ENCODE measurements at places on chromosomes 12 and 14. TPM values are rescaled to one million over a fixed set of nuclear protein-coding genes. Genes with fewer than 3 reads are reported as not detected.

DNA sequence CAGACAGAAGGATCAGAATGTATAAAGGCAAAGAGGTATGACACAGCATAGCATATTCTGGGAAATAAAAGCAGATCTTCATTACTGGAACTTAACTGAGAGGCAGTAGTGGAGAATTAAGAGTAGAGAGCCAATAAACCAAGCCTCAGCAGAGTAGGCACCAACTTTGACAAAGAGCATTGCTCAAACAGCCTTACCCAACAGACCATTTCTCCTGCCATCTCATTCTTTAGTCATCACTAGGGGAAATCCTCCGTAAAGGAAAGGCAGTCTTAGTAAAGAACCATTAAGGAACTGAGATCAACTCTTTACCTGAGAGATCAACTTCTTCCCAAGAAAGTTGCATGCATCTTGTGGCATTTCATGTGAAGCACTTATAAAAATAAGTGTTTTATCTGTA is 36.6 kb downstream of the SENP1 start:
- peaks cover 2% of the 10 kb centered on the region for H3K4me1 ChIP-seq
- DNase-seq = no peak
- no peak overlapping the region for H3K4me3 ChIP-seq

DNA sequence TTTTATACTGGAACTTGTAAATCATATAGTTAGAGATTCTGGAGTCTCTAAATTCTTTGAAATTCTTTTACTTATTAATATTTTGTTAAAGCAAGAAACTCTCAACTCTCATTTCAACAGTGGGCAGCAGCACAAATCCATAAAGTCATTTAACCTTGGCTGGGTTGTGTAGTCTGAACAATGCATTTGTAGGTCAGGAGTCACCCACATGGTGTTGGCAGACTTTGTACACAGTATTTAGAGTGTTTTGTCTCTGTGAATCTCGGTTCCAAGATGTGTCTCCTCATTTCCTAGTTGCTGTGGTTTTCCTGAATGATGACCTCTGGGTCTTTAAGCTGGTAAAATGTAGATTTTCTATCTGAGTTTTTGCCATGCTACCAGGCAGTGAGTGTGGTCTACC is 20.8 kb upstream of the STRAP start:
- peaks cover 13% of the 10 kb centered on the region for H3K27me3 ChIP-seq
- no peak overlapping the region for H3K27ac ChIP-seq
- H3K4me1 ChIP-seq = peaks cover 6% of the 10 kb centered on the region
- no peaks in the 10 kb centered on the region for H3K36me3 ChIP-seq
- H3K4me3 ChIP-seq = no peak overlapping the region

GRCh38 chr12:3376779-3377455 is 114.1 kb upstream of the PRMT8 start:
- no peak for DNase-seq
- no peaks in the 10 kb centered on the region for H3K36me3 ChIP-seq
- H3K4me3 ChIP-seq = no peak overlapping the region
- no peaks in the 10 kb centered on the region for H3K4me1 ChIP-seq
- H3K27ac ChIP-seq = no peak overlapping the region
- peaks cover 15% of the 10 kb centered on the region for H3K27me3 ChIP-seq

DNA sequence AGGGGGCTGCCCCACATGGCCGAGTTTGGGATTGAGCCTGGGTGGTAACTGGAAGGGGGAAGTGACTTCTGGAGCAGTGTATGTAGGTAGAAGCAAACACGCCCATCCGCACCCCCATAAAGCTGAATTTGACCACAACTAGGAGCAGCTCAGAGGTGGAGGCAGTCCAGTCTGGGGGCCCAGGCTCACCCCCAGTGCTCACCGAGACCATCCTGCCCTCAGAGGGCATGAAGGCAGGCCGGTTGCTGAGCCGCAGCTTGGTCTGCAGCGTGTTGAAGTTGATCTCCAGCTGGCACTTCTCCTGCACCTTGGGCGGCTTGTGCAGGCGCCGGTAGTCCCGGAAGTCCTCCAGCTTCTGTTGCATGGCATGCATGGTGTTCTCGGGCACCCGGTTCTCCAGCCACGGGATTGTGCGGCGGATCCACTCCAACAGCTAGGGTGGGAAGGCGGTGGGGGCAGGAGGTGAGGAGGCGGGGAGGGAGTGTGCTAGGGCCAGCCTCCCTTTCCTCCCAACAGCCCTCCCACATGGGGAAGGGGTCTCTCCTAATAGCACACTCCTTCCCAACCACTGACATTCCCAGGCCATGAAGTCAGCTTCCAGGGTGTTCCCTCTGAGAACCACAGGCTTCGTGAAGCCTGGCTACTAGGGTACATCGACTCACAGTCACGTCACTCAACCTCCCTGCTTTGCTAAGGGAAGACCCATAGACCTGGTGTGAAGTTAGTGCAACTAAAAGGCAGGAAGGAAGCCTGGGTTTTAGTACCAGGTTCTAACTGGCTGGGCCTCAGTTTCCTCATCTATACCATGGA is 87.0 kb downstream of the ACTN1 start:
- H3K4me3 ChIP-seq = no peak overlapping the region
- H3K4me1 ChIP-seq = peaks cover 10% of the 10 kb centered on the region
- DNase-seq = no peak
- H3K36me3 ChIP-seq = peaks cover 15% of the 10 kb centered on the region

GRCh38 chr12:93550748-93551611 is 21.5 kb upstream of the SOCS2 start:
- no peaks in the 10 kb centered on the region for H3K27me3 ChIP-seq
- no peak overlapping the region for H3K4me3 ChIP-seq
- H3K4me1 ChIP-seq = peaks cover 2% of the 10 kb centered on the region
- no peak overlapping the region for H3K27ac ChIP-seq
- H3K36me3 ChIP-seq = peaks cover 6% of the 10 kb centered on the region

DNA sequence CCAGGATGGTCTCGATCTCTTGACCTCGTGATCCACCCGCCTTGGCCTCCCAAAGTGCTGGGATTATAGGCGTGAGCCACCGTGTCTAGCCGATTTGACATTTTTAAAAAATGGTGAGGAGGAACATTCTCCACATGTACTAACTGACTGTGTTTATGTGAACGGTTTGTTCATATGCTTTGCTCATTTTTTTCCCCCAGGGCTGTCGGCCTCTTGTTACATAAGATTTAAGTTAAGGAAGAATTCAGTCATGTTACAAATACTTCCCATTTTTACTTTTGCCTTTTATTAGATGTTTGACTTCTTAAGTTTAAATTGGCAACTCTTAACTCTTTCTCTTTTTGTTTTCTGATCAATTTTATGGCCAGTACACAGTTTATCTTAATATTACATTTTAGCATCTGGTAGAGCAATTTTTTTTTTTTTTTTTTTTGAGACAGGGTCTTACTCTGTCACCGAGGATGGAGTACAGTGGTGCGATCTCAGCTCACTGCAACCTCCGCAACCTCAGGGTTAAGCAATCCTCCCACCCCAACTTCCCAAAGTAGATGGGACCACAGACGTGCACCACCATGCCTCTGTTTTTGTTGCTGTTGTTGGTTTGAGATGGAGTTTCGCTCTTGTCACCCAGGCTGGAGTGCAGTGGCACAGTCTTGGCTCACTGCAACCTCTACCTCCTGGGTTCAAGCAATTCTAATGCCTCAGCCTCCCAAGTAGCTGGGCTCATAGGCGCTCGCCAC is 9.6 kb downstream of the GNS start:
- DNase-seq = no peak
- H3K27ac ChIP-seq = no peak overlapping the region
- H3K27me3 ChIP-seq = no peaks in the 10 kb centered on the region
- H3K4me3 ChIP-seq = no peak overlapping the region
- peaks cover 27% of the 10 kb centered on the region for H3K4me1 ChIP-seq

- no peaks in the 10 kb centered on the region for H3K36me3 ChIP-seq
- H3K4me1 ChIP-seq = peaks cover 59% of the 10 kb centered on the region
- H3K27ac ChIP-seq = peak overlapping the region; percentile 95
- DNase-seq = no peak
- no peaks in the 10 kb centered on the region for H3K27me3 ChIP-seq
Measured at GRCh38 chr14:77036484-77037214, 8.1 kb upstream of the IRF2BPL start.

DNA sequence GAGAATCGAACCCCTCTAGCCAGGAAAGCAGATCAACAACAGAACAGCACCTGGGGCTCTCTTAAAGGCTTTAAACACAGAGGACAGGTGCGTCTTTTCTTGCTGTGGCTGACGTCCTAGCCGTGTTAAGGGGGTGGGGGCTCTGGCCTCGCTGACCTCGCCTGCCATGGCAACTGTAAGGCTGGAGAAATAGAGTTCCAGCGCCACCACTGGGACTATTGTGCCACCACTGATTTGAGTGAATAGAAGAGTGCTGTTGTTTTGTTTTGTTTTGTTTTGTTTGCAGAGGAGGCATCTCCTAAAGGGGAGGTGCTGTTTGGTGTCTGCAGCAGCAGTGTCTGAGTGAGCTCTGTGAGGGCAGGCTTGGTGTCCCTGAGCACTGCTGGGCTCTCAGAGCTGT is 34.2 kb upstream of the PRMT8 start:
- H3K27me3 ChIP-seq = peaks cover 56% of the 10 kb centered on the region
- no peak overlapping the region for H3K27ac ChIP-seq
- H3K4me3 ChIP-seq = no peak overlapping the region

DNA sequence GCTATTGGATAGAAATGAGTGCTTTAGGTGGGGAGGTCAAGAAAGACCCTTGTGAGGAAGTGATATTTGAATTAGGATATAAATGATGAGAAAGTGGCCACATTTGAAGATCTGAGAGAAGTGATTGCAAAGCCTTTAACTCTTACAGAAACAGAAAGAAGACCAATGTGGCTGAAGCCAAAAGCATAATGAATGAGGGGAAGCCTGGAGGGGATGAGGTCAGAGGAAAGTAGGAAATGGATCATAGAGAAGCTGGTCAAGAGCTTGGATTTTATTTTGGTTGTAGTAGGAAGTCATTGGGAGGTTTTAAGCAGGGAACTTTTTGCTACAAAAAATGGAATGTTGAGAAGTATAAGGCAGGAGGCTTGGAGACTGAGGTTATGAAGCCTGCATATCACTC is 3.5 kb upstream of the GYS2 start:
- H3K27me3 ChIP-seq = no peaks in the 10 kb centered on the region
- no peak overlapping the region for H3K4me3 ChIP-seq
- H3K4me1 ChIP-seq = peaks cover 5% of the 10 kb centered on the region
- peaks cover 13% of the 10 kb centered on the region for H3K36me3 ChIP-seq
- H3K27ac ChIP-seq = no peak overlapping the region

DNA sequence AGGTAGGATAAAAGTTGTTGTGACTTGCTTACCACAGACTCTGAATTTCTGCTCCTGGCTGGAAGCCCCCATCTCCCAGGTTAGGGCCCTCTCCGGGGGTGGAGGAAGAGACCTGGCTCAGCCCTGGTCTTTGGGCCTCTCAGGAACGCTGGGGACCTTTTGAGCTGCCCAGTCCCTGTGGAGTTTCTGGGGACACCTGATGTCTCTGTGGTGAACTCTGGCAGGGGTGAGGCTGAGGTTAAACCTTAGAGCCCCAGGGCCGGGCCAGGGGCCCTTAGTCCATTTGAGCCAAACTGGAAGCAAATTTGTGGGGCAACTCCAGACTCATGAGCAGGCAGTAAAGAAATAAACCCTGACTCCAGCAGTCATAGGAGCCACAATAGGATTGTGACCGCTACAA is 112.1 kb downstream of the ADGRD1 start:
- DNase-seq = no peak
- peaks cover 12% of the 10 kb centered on the region for H3K27me3 ChIP-seq
- no peak overlapping the region for H3K4me3 ChIP-seq
- H3K36me3 ChIP-seq = no peaks in the 10 kb centered on the region
- H3K4me1 ChIP-seq = peaks cover 5% of the 10 kb centered on the region
- H3K27ac ChIP-seq = no peak overlapping the region

DNA sequence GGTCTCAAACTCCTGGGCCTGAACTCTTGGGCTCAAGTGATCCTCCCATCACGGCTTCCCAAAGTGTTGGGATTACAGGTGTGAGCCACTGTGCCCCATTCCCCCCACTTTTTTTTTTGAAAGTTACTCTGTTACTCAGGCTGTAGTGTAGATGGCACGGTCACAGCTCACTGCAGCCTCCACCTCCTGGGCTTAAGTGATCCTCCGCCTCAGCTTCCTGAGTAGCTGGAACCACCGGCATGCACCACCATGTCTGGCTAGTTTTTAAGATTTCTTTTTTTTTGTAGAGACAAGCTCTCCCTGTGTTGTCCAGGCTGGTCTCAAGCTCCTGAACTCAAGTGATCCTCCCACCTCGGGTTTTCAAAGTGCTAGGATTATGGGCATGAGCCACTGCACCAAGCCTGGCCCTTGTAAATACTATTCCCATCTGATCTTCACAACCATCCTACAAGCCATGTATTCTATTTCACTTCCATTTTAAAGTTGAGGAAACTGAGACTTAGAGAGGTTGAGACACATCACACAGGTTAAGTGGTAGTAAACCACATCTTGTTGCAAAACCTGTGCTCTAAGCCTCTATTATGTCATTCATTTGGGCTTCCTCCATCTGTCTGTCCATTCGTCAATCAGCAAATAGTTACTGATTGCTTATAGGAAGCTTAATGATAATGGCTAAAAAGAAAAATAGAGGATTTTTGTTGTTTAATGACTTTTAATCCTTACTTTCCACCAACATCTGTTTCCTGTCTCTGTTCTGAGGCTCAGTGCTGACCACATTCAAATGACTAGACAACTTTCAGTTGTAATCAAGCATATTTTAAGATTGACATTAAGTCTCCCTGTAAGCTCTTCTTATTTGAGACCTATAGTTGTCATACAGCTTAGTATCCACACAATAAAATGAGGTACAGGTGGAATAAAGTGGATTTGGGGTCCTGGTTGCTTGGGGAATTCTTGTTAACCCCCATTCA is 9.2 kb downstream of the ASCL4 start:
- no peaks in the 10 kb centered on the region for H3K36me3 ChIP-seq
- DNase-seq = no peak
- H3K4me3 ChIP-seq = no peak overlapping the region
- H3K4me1 ChIP-seq = no peaks in the 10 kb centered on the region
- peaks cover 20% of the 10 kb centered on the region for H3K27me3 ChIP-seq

DNA sequence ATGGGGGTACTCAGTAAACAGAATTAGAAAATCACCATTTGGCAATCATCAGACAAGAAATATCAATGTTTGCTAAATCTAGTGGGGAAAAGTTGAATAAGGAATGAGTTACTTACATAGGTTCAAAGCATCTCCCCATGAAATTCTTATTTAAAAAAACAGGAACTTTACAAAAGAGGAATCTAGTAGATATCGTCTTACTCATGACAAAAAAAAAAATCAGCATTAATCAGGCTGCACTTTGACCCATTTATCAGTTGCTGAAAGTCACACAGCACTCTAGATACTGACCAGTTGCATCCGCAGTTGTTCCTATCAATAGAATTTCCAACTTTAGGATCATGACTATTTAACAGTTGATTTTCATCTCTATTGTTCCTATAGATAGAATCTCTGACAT is 5.8 kb upstream of the DICER1 start:
- no peak overlapping the region for H3K27ac ChIP-seq
- no peaks in the 10 kb centered on the region for H3K27me3 ChIP-seq
- peaks cover 8% of the 10 kb centered on the region for H3K4me1 ChIP-seq
- DNase-seq = no peak

DNA sequence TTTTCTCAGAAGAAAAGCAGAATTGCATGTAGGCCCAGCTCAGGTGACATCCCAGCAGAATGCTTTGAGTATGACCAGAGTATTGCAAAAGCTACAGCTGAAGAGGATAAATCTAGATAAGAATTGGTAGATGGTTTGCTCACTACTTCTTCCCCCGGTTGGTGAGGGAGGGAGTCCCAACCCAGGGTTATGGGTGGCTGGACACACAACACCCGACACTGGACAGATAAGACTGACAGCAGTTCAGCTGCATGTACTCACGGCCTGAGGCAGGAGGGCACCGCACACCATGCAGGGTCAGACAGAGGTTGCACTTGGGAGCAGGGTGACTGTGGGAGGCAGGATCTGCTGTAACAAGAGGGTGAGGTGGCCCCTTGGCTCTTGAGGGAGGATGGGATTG is 1.7 kb upstream of the CLEC4C start:
- H3K27me3 ChIP-seq = no peaks in the 10 kb centered on the region
- H3K36me3 ChIP-seq = peaks cover 2% of the 10 kb centered on the region
- no peak for DNase-seq

Gene CPM
- 0.47 TPM for total RNA-seq

Gene ANAPC5
- 133 TPM for total RNA-seq

Gene NANOG
- total RNA-seq = not detected

Gene USP44
- 21.1 TPM for total RNA-seq

Gene SLCO1A2
- total RNA-seq = 0.34 TPM

Gene FBXO21
- total RNA-seq = 53.3 TPM

Data from naive thymus-derived CD8-positive, alpha-beta T cell (primary cell).